ENCODE measurements at places on chromosomes 7 and 10.
A peak's percentile ranks its signal among the peaks of the same experiment; 100 is the strongest.

- no peak for DNase-seq
Observed at GRCh38 chr10:96298362-96298761, 5.9 kb upstream of the DNTT start.

DNA sequence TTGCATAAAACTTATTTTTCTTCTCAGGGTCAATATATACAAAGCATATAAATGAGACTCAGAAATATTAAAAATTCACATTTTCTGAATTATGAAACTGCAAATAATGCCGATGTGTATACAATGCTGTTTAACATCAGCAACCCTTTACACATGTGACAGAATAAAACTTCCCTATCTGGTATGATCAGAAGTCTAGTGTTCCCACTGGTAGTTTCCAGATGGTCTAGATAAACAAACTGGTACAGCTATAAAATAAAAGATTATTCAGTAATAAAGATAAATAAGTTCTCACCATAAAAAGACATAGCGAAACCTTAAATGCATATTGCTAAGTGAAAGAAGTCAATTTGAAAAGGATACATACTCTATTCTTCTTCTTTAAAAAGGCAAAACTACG, 7.9 kb downstream of the POLR1F start:
- DNase-seq, result no peak

DNA sequence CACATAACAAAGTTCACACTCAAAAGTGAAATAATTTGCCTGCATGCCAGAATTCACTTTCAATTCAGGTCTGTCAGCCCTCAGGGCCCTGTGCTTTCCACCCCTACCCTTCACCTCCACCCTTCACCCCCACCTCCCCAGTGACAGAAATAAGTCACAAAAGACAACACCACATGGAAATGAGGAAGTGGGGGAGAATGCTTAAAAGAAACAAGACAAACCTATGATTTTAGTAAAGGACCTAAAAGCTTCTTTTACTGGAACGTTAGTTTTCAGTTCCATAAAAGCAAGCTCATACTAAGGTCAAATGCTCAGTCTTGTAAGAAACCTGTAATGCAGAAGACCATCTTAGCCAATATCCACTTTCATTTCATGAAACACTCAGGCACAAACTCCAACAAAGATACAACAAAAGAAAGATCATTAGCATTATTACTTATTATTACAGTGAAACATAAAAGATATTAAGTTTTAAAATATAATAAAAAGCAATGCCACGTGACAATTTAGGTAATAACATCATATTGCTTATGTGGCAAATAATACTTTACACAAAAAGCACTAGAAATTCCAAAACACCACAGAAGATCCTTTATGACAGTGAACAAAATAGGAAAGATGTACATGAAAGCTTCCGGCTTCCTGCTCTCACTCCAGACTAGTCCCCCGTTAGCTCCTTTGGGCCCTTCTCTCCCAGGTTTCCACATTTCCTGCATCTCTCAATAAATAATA, 112.1 kb downstream of the LMBR1 start:
- no peak for DNase-seq

- DNase-seq, result no peak
Observed at GRCh38 chr10:36443233-36443632, 682.2 kb upstream of the ANKRD30A start.

DNA sequence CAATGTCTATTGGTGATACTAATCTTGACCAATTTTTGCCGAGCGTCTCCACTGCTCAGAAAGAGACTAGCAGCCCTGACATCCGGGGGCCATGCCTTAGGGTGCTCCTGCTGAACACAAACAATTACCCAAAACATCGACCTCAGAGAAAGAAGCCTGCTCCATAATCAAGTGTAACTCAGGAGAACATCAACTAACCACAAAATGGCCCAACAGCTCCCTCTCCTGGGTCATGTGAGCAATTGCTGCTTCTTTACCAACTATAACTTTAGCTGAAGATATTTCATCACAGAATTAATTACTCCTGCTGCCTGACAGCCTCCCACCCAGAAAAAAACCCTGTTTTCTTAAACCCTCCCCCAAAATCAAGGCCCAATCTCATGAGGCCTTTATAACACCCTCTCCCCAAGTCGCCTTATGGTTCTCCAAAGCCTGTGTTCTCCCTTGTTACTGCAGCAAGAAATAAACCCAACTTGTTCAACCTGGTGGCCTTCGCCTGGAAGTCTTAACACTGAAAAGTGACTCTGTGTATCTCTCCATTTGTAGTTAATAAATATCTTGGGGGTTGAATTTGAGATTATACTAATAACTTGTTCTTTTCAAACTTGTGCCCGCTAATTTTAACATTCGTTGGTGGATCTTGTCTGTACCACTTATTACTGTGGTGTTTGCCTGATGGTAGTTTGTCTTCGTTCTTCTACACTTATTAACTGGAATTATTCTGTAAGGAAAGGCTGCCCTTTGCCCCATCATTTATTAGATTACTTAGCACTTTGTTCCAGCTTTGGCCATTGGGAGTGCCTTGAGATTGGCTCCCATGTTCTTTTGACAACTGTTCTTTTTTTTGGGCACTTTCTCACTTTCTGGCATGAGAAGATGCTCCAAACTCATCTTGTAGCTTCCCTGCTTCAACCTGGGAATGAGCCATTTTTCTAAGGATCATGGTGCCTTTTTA, 21.2 kb upstream of the RAMP3 start:
- DNase-seq, result peak; percentile 52

DNA sequence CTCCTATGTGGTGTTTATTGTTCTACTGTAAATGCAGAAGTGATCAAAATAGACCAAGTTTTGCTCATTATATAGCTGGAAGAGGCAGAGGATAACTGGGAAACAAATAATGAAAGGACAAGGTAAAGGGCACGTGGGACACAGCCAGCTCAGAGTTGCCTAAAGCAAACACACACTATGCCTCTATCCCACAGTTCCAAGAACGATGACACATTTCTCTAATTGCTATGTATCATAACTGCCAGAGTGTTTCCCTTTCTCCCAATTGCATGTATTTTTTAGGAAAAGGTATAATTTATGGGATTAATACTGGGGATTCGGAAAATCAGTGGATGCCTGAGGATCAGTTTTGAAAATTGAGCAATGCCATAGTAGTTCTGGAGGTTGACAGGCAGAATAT, 49.0 kb downstream of the CCDC71L start:
- no peak for DNase-seq

GRCh38 chr7:133980804-133981203, 146.3 kb upstream of the LRGUK start:
- no peak for DNase-seq

DNA sequence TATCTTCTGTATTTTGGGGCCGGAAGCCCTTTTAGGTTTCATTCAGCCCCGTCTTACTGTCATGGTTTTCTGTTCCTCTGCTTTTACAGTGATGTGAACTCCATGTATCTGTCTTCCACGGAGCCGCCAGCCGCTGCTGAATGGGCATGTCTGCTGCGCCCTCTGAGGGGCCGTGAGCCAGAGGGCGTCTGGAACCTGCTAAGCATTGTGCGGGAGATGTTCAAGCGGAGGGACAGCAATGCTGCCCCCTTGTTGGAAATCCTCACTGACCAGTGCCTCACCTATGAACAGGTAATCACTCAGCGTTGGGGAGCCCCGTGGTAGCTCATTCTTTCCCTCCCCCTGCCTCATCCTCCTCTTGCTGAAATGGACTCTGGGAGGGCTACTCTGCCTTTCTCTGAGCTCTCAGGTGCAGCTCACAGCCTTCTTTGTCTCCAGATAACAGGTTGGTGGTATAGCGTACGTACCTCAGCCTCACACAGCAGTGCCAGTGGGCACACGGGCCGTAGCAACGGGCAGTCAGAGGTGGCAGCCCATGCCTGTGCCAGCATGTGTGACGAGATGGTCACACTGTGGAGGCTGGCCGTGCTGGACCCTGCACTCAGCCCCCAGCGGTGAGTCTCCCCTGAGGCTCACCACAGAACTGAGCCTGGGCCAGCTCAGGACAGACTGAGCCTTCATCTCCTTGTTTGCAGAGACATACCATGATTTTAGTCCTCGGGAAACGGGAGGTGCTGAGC, 5.7 kb downstream of the ZSWIM8 start:
- no peak for DNase-seq

- DNase-seq, result no peak
Observed at GRCh38 chr10:23158370-23158769, 33.7 kb upstream of the PTF1A start.

GRCh38 chr10:98267894-98268693, at the start of gene LOXL4:
TSS of gene LOXL4 (minus strand) at chr10:98268194. CDS start at chr10:98263019, 5,175 bp downstream.
- no peak for DNase-seq

DNA sequence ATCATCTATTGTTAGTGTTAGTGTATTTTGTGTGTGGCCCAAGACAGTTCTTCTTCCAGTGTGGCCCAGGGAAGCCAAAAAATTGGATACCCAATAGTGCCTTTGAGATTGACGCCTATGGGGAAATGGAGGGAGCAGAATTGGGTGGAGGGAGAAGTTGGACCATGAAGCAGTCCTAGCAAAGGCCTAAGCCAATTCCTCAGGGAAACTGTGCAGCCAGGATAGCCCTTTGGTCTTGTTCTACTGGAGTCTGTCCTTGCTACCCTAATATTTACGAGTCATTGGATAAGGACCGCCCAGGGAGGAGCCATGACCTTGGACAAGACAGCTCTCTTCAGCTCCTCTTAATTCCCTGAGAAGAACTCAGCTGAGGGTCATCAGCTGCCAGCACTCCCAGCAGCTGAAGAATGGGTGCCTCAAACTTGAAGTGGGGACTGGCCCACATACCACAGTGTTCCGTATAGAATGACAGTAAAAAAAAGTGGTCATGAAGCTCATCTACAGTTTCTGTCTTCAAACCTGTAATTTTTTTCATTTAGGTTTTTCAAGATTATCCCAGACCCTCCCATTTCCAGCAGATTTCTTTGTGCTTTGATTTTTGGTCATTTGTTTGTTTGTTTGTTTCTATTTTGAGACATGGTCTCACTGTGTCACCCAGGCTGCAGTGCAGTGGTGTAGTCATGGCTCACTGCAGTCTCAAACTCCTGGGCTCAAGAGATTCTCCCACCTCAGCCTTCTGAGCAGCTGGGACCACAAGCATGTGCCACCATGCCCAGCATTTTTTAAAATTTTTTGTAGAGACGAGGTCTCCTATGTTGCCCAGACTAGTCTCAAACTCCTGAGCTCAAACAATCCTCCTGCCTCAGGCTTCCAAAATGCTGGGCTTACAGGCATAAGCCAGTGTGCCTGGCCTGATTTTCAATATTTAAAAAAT, 81.2 kb downstream of the C1GALT1 start:
- DNase-seq, result no peak

GRCh38 chr10:28983799-28984198, 305.1 kb upstream of the LYZL1 start:
- no peak for DNase-seq

DNA sequence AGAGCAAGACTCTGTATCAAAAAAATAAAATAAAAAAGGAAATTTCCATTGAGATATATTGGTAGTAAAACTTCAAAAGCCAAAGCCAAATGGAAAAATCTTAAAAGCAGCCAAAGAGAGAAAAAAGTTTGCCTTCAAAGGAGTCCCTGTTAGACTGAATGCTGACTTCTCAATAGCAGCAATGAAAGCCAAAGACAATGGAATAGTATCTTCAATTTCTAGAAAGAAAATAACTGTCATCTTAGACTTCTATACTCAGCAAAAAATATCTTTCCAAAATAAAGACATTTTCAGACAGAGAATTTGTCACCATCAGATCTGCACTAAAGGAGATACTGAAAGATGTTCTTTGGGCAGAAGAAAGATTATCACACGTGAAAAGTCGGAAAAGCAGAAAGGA, 14.3 kb upstream of the OIT3 start:
- no peak for DNase-seq

GRCh38 chr7:123994449-123994848, 38.4 kb downstream of the TMEM229A start:
- no peak for DNase-seq

DNA sequence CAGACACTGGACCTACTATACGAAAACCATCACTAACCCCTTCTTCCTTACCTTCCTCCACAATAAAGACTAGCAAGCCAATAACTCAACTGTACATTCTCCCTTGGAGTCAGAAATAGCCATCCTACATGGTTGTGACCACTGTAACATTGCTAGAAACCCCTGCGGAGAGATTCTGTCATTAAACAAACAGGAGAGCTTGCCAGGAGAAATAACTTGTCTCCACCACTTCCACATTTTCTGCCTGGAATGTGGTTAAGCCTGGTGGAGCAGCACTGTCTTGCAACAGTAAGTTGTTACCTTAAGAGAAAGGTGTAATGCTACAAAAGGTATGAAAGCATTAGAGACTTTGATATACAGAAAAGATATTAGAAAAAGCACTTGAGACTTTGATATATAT, 45.8 kb downstream of the THSD7A start:
- DNase-seq, result no peak

DNA sequence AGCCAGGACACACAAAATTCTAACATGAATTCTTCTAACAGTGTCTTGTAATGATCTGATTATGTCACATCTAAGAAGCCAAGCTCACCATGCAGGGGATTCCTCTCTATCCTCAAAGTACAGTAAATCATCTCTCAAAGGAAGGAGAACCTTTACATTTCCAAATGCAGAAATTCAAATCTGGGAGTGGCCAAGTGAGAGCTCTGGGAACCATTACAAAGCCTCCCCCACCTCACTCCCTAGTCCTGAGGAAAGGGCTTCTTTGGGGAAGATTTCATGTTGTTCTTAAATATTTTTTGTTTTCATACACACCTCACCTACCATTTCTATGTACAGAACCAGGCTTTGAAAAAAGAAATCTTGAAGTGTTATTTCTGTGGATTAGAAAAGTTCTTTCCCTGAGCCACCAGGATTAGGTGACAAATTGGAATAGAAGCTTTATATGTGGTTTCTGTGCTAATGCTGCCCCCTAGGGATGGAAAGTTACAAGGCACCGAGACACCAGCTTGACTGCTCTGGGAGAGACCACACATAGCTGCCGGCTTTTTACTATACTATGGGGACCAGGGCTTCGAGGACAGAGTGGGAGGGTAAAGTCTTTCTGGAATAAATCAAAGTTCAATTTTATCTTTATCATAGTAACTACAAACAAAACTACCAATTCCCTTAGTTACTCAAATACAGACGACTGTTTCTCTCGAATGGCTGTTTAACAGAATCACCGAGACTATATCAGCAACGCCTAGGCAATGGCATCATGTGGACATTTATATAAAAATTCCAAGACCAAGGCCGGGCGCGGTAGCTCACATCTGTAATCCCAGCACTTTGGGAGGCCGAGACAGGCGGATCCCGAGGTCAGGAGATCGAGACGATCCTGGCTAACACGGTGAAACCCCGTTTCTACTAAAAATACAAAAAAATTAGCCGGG, 116.1 kb downstream of the RNF216 start:
- DNase-seq, result peak; percentile 45

DNA sequence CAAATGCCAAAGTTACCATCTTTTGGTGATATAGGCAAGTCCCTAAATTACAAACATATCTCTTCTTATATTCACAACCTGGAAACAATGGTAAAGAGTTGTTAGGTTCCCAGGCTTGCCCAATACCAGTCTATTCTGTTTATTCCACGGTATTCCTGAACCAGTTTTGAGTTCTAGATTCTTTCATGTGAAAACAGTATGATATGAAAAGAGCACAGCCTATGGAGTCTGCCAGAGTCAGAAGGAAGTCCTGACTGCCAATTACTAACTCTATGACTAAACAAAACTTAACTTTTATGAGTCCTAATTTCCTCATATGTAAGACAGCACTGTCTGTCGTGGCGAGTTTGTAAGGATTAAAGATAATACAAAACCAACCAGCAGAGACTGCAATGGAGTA, 5.6 kb downstream of the ABI1 start:
- DNase-seq, result no peak

Data from activated CD4-positive, CD25-positive, alpha-beta regulatory T cell treated with anti-CD3 and anti-CD28 coated beads, Interleukin-2, amount 50 U/mL, for 16 hours (primary cell).